NCI-H2171 treated with DMSO at 0.1 percent for 48 hours (cell line): ENCODE measurements at places on chromosomes 7 and 10.
A peak's percentile ranks its signal among the peaks of the same experiment; 100 is the strongest.

- no peak for DNase-seq
Observed at GRCh38 chr7:143280160-143280559, 4.6 kb upstream of the TMEM139 start.

DNA sequence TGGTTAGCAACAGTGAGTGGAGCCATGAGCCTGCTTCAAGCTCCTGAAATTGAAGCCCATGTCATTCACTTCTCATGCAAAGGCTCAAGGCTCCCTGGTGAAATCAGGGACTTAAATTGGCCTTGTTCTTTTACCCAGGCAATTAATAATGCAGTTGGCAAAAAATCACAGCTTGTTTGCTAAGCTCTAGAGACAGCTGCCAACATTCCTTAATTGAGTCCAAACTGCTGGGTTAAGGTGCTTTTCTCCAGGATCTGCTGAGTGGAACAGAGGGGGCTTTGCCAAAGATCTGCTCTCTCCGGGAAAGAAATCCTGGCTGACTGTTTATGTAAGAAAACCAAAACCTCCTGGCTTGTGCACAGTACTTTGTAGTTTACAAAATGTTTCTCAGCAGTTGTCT lies 257.6 kb upstream of the GHITM start:
- DNase-seq = peak; percentile 63

GRCh38 chr7:412313-412710 lies 107.3 kb downstream of the PDGFA start:
- DNase-seq = no peak

DNA sequence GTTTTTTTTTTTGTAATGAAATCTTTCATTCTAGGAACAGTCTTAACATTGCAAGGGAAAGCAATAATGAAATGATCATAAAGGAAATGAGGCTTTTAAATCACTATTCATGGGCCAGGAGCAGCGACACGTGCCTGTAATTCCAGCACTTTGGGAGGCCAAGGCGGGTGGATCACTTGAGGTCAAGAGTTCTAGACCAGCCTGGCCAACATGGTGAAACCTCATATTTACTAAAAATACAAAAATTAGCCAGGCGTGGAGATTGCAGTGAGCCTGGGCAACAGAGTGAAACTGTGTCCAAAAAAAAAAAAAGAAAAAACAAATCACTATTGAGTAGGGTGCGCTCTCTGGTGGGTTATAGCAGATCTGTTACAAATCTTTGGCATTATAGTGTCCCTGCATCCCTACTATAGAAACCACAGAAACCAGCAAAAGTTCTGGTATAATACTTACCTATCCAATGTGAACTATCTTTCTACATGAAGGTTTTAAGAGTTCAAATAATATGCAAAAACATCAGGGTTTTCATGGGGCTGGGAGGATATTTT lies 72.1 kb downstream of the GLI3 start:
- DNase-seq = no peak

GRCh38 chr7:110388457-110388856 lies 702.5 kb upstream of the LRRN3 start:
- DNase-seq = no peak

- DNase-seq = no peak
Observed at GRCh38 chr10:5362873-5363272, 1.9 kb upstream of the UCN3 start.

DNA sequence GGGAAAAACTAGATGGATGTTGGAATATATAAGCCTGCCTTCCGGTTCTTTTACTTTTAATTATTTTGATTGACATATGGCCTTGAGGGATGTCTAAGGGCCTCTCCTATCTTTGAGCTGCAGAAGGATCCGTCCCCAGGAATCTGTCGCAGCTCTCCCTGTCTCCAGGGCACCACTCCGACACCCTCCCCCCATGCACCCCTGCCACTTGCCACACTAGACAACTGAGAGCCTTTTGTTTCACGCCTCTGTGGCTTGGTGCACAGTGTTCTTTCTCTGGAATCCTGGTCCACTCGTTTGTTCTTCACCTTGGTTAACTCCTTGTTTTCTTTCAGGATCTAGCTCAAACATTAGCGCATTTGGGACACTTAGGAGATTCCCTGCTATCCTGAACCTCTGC lies 124.1 kb upstream of the EFCAB10 start:
- no peak for DNase-seq

GRCh38 chr7:156192921-156193320 lies 380.7 kb upstream of the SHH start:
- DNase-seq = no peak

- DNase-seq = no peak
Observed at GRCh38 chr7:2894118-2894940, 50.2 kb upstream of the GNA12 start.

DNA sequence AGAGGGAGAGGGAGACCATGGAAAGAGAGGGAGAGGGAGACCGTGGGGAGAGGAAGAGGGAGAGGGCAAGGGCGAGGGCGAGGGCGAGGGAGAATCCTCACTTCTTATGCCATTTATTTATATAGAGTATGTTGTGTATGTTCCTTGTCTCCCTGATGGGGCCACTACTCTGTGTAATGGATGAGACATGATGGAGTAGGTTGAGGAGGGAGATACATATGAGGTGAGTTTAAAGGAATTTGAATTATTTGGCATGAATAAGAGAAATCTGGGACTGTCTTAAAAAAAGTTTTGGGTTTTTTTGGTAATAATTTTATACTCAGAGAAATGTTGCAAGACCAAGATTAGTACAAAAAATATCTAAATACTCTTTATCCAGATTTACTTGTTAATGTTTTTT lies 20.1 kb downstream of the CCSER2 start:
- no peak for DNase-seq

- no peak for DNase-seq
Observed at GRCh38 chr7:99011341-99011705, 132.6 kb downstream of the SMURF1 start.

- DNase-seq = no peak
Observed at GRCh38 chr7:137269240-137269639, 74.3 kb downstream of the PTN start.

- DNase-seq = no peak
Observed at GRCh38 chr10:34465678-34466077, 349.4 kb downstream of the PARD3 start.

DNA sequence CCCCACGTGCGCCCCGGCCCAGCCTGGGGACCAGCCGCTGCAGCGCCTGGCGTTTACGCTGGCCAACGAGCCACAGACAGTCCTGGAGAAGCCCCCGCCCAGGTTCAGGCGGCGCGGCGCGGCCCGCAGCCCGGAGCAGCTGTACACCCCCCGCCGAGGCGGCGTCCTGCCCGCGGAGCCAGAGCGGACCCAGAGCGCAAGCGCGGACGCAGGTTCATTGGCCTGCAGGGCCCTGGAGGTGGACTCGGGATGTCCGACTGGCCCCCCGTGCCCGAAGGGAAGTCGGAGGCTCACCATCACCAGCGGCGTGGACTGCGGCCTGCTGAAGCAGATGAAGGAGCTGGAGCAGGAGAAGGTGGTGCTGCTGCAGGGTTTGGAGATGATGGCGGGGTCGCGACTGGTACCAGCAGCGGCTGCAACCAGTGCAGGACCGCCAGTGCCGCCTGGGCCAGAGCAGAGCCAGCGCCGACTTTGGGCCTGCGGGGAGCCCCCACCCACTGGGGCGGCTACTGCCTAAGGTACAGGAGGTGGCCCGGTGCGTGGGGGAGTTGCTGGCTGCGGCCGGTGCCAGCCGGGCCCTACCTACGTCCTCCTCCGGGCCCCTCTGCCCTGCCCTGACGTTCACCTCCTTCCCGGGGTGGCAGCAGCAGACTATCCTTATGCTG lies 72.0 kb upstream of the KCTD7 start:
- DNase-seq = no peak

DNA sequence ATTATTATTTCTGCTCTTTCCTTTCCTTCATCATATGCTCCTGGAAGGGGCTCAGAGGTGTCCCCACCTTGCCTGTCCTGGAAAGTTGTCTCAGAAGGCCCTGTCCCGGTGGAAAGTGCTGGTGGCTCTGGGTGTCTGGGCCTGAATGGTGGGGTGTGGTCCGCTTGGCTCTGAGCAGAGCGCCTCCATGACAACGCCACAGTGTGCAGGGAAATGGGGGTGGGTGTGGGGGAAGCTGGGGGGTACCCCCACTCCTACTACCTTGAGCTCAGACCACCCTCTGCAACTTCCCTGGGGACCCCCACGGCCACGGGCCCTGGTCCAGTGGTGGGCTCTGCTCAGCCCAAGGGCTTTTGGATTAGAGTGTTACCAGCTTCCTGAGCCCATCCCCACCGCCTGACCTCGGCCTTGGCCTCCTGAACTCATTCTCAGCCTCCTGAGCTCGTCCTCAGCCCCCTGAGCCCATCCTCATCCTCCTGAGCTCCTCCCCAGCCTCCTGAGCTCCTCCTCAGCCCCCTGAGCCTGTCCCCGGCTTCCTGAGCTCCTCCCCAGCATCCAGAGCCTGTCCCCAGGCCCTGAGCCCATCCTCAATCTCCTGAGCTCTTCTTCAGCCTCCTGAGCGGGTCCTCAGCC lies 106.4 kb upstream of the FAM20C start:
- no peak for DNase-seq

GRCh38 chr7:16433568-16434122 lies 12.3 kb upstream of the CRPPA start:
- no peak for DNase-seq

DNA sequence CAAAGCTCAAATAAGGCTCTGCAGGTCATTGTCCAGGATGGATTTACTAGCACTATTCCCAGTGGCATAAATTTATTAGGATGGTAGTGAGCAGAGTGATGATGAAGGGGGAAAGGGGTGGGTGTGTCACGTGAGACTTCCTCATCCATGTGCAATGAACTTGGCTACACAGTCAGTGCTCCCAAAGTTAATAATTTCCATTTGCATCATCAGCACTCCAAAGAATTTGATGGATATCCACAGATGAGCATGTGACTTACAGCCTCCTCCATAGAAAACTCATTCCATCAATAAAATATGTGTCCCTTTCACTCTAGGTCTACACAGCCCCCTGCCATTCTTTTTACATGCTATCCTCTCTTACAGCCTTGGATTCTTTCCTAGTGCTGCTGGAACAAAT lies 142.6 kb upstream of the PLPP4 start:
- DNase-seq = no peak

DNA sequence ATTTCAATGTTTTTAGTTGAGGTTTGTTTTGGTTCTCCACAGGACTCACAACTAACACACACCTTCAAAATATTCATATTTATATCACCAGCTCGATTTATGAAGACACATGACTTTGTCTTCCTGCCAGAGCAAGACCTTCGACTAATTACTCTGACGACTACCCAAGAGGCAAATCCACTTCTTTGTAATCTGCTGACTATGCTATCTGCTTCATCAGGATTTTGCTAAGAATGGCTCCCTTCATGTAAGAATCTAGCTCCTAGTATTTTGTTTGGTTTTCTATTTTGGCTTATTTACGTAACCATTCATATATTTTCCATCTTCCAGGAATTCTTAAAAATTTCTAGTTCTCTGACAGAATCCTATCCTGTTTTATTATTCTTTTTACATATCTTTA lies 93.0 kb downstream of the BRAF start:
- no peak for DNase-seq

DNA sequence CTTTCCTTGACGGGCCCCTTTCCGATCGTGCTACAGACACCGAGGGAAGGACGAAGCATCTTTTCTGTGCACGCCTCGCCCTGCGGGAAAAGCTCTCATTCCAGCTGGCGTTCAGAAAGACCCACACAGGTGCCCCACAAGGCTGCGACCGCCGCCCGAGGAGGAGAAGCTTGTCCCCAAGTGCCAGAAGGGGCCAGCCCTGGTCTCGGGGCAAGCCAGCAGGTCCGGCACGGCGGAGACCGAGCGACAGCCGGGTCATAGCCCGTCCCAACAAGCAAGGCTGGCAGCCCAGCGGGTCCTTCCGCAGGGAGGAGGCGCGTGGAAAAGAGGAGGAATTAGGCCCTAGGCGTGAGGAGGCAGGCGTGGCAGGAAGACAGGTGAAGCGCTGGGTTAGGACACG lies 62.7 kb downstream of the TNRC18 start:
- no peak for DNase-seq

GRCh38 chr10:12308736-12309375 lies 40.5 kb upstream of the CAMK1D start:
- no peak for DNase-seq

DNA sequence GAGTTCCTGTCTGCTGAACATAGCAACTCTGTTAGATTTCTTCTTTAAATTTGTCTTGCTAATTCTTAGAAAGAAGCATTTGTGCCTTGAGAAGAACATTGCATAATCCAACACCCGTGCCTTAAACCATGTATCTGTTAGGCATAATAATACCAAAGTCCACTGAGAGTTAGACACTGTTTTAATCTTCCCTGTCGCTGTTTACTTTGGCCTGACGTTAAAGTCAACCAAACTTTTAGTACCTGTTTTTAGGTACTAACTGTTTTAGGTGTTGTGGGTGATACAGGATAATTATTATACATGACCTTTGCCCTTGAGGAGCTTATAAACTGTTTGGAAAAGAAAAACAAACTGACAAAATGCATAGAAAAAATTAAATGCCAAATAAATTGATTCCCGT lies 43.6 kb downstream of the KLHDC10 start:
- DNase-seq = no peak

DNA sequence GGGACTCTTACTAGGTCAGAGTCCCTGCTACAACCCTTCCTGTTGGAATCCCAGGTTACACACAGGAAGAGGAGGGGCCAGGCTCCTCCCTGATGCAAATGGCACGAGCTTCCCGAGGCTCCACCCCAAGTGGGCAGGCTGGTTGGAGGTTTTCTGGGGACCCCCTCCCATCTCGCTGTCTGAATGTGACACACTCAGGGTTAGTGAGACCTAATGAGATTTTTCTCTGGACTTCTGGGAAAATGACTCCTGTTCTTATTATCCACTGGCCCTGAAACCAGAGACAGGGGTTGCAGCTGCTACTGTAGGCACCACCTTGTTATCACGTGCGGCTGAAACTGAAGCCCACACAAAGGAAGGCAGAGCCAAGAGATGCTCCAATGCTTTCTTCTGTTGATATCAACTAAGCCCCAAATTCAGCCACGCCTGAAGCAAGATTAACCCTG lies 103.3 kb downstream of the FAM107B start:
- no peak for DNase-seq

DNA sequence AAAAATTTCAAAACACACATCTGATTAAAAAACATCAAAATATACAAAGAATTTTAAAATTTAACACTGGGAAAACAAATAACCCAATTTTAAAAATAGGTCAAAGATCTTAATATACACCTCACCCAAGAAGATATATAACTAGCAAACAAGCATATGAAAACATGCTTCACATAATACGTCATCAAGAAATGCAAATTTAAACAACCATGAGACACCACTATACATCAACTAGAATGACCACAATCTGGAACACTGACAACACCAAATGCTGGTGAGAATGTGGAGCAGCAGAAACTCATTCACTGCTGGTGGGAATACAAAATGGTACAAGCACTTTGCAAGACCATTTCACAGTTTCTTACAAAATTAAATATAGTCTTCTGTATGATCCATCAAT lies 498.4 kb downstream of the IPMK start:
- DNase-seq = no peak

DNA sequence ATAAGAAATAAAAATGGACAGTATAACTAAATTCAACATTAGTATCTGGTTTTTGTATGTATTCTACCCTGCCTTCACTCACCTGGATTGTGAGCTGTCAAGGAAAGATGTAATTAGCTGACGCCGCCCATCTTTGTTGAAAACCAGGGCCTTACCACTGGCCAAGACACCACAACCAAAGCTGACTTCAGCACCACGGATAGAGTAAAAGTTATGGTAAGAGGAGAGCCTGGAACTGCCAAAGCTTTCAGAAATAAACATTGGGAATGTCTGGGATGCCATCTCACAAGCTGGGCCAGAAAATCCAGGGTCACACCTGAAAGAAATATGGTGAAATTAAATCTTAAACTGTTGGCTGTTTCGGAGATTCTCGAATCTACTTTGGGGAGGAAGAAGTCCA lies 190.1 kb upstream of the SLC26A5 start:
- DNase-seq = no peak
